ENCODE measurements at places on chromosomes 7 and 10.

- DNase-seq: no peak
Measured at GRCh38 chr7:27339478-27339877, 96.9 kb downstream of the EVX1 start.

GRCh38 chr10:80472234-80473095 lies 18.4 kb downstream of the TSPAN14 start:
- no peak for DNase-seq

DNA sequence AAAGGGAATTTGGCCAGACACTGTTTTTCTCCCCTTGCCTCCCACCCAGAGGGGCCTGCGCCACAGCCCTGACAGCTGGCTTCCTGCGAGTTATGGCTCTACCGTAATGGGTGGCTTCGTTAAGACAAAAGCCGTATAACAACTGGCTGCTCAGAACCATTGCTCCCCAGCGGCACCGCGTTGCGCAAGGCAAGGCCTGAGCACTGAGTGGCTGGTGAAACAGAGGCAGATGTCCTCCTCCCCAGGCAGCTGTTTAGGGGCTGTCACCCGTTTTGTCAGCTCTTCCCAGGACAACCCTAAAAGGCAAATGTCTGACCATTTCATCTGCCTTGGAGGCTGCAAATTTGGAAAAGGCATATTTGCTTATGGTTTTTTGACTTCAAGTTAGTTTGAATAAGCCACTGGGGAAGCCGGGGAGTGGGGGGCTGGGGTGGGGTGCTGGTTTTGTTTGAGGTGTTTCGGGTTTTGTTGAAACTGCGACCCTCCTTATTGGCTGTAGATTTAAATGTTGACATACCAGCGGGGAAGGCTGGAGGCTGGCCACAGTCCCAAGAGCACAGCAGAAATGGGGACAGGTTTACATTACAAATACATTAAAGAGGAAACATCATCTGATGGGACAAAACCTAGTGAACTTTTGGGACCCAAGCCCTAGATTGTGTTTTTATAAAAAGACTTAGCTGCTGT lies 681 bp upstream of the SPOCK2 start:
- peak; percentile 29 for DNase-seq

GRCh38 chr7:97471491-97471890 lies 260.4 kb upstream of the TAC1 start:
- no peak for DNase-seq

DNA sequence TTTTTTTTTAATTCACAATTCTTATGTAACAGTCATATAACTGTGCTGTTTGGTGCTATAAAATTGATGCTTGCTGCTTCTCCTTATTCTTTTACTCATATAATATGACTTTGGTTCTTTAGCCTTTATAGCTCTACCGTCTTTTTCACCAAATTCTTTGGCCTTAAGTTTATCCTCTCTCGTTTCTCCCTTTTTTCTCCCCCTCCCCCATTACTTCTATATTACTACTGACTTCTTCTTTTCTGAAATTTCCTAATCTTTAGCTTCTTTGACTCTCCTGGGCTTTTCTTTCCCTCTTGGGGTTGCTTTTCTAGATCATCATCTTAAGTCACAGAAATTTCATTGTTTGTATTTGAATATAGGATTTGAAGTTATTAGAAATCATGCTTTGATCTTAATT lies 3.8 kb downstream of the BCCIP start:
- DNase-seq: no peak

DNA sequence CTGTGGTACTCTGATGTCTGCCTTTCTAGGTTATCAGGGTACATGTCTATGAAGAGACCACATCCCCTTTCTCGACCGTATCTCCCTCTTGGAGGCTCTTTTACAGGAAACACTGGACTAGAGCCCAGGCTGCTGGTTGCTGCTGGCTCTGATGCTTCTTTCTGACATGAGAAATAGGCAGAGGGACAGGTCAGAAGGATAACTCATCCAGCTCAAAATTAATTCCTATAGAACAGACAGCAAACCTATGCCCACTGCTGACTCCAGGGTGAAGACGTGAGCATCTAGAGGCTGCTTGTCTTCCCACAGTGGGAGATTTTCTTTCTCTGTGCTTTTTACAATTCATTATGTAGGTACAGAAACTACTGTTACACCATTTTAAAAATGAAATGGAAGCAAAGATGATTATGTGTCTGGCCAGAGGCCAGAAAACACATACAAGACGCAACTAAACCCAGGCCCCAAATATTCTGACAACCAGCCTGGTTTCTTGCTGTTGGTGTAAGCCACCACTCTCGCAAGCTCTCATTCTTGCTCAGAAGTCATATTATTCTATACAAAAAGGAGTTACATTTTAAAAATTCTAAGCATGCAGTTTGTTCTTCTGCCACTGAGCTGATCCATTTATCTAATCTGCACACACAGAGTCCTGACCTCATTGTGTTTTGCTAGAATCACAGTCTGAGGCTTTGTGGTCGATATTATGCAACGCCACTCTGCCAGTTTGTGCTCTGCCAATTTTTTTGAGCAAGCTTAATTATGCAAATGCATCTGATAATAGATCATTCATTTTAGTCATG lies 424.3 kb downstream of the KIF20B start:
- no peak for DNase-seq

GRCh38 chr10:49649936-49650723 lies 29.3 kb upstream of the C10orf53 start:
- no peak for DNase-seq

DNA sequence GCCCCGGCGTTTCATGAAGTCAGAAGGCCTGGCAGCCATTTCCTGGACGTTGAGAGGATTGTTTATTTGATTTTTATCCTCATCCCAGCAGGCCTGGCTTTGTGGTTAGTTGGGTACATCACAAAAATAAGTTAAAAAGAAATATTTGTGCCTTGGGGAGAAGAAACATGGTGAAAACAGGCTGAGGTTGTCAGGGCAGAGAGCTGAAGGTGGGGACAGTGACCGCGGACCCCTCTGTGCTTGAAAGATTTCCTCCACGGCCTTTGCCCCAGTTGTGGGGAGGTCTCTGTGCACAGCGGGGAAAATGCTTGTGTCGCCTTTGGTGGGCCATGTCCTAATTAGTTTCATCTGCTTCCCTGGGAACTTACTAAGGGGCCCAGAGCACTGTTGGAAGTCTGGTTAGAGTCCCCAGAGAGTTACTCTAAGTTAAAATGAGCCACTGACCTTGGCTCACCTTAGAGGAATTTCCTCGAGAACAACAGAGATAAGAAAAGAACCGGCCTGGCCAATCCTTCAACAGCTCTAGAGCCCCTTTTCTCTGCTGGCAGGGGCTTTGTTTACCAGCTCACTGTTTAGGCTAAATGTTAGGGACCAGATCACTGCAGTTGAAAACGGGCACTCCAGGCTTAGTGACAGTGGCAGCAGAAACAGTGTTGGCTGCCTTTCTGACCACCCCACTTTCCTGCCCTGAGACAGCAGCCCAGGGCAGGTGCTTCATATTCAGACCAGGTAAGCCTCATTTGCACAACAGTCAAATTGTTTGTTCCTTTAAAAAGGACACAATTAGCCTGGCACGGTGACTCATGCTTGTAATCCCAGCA lies 37.9 kb downstream of the CRCP start:
- DNase-seq: no peak

GRCh38 chr10:35420827-35421552 lies 84.7 kb downstream of the CCNY start:
- DNase-seq: no peak

- DNase-seq: no peak
Measured at GRCh38 chr7:157329447-157329846, 7.4 kb upstream of the DNAJB6 start.

GRCh38 chr7:6256677-6257535 lies 15.5 kb downstream of the CYTH3 start:
- DNase-seq: no peak

DNA sequence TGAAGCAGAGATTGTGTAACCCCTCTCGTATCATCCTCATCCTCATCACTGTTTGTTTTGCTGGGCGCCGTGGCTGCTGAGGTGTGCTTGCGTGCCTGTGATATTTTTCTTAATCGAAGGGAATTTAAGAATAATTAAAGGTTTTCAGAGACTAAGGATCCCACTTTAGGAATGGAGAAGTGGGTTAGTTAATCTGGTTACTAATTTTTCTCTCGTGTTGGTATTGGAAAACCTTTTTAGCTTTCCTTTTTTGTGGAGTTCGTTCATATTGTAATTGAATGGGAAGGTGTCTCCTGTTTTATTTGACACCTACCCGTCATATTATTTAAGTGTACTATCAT lies 1.3 kb downstream of the UBN2 start:
- DNase-seq: no peak

DNA sequence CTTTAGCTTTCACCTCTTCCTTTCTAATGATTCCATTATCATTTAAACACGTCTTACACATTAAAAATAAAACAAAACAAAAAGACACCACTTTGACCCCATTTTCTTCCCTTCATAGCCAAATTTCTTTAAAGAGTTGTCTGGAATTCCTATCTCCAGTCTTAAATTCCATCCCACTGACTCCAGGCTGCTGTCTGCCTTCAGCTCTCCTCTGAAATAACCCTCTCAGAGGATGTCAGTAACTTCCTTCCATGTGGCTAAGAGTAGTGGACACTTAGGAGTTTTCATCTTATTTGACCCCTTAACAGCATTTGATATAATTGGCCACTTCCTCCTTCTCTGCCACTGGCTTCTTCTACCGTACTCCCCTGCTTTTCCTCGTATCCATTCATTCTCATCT lies 69.6 kb upstream of the MKX start:
- DNase-seq: no peak

DNA sequence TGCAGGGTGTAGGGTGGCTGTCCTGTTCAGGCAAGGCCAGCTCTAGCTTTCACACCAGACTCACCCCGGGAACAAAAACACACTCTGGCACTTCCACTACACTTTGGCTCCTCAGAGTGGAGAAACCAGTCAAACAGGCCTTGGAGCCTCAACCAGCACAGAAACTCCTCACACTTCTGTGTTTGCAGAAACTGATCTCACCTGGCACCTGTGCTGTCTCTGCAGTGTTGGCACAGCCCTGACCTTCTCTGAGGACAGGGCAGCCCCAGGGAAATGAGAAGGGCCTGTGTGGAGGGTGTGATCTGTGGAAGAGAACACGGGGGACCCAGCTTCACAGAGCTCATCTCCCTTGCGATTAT lies 4.1 kb upstream of the CALML5 start:
- DNase-seq: peak; percentile 73

Measured in NCI-H345 (cell line).